Activated T-helper 2 cell treated with anti-CD3 and anti-CD28 coated beads, Interferon-gamma antibody, Interleukin-2, Interleukin-4, amounts not matched to agents 10 μg/mL and 5 μg/mL and 100 μg/mL, durations not matched to agents 14 hours and 24 hours and 36 hours (primary cell): ENCODE measurements at places on chromosomes 7 and 10.

DNA sequence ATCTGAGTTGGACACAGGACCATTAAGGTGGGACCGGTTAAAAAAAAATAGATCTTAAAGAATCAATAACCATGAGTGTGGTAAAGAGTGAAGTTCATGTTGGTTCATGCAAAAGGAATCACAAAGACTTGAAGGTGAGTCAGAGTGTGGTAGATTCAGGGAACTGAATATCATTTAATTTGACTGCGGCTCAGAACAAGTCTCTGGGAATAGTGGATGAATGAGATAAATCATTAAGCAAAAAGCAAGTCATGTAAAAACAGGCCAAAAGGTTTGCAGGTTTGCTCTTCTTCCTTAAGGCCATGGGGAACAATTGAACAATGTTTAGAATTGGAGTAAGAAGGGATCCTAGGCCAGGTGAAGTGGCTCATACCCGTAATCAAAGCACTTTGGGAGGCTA, 385.8 kb downstream of the ETV1 start:
- DNase-seq, result no peak

DNA sequence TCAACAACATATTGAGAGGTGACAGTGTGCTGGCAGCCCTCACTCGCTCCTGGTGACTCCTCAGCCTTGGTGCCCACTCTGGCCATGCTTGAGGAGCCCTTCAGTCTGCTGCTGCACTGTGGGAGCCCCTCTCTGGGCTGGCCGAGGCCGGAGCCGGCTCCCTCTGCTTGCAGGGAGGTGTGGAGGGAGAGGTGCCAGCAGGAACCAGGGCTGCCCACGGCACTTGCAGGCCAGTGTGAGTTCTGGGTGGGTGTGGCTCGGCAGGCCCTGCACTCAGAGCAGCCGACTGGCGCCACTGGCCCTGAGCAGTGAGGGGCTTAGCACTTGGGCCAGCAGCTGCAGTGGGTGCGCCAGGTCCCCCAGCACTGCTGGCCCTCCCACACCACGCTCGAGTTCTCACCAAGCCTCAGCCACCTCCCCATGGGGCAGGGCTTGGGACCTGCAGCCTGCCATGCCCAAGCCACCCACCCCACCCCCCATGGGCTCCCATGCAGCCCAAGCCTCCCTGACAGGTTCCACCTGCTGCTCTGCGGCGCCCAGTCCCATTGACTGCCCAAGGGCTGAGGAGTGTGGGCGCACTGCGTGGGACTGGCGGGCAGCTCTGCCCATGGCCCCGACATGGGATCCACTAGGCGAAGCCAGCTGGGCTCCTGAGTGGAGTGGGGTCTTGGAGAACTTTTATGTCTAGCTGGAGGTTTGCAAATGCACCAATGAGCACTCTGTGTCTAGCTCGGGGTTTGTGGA, 377.1 kb upstream of the ANKRD30A start:
- DNase-seq, result no peak

DNA sequence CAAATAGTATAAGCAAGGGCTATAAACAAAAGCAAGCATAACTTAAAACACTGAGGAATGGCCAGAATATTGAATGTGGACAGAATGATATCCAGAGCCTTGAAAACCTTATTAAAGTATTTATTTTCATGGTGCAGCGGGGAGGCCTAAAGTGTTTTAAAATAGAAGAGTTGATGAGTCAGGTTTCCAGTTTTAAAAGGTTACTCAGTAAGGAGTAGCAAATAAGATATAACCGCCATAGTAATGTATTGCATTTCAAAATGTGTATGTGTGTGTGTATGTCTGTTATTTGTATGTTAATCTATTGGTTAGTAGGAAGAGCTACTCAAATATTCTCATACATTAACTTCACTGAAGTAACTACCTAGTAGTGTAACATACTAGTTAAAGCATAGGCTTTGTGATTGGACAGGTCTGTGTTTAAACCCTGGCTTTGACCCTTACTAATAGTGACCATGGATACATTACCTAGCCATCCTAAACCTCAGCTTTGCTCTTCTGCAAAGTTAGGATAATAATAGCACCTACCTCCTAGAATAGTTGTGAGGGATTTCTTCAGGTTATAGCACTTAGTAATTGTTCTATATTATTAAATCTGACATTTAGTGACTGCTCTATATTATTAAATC, 16.9 kb downstream of the CUTC start:
- no peak for DNase-seq

DNA sequence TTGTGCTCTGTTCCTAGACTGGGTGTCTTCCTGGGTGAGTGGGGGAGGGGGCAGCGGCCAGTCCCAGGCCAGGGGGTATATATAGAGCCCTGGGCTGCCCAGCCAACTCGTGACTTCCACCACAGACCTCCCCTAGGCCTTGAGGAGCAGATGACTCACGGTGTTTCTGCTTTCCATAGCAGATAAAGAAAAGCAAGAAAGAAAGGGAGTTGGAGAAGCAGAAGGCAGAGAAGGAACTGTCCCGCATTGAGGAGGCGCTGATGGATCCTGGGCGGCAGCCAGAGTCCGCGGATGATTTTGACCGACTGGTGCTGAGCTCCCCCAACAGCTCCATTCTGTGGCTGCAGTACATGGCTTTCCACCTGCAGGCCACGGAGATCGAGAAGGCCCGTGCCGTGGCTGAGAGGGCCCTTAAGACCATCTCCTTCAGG, 10.1 kb downstream of the CALHM2 start:
- DNase-seq, result no peak

- no peak for DNase-seq
These were observed 166.3 kb downstream of the GRID1 start for GRCh38 chr10:86200269-86200668.

DNA sequence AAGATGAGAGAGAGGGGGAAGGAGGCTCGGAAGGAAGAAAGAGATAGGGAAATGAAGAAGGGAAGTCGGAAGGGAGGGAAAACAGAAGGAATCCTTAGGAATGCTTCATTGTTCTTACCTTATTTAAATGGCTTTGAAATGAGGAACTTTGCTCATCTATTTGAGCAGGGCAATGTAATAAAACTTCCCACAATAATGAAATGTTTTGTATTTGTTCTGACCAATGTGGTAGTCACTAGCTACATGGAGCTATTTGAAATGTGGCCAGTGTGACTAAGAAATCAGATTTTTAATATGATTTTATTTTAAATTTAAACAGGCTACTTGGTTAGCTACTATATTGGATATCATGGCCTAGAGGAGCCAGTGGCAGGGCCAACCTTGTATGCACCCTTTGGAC, 510.6 kb downstream of the HTR7 start:
- DNase-seq, result no peak
